ENCODE measurements at places on chromosomes 3 and 15.

DNA sequence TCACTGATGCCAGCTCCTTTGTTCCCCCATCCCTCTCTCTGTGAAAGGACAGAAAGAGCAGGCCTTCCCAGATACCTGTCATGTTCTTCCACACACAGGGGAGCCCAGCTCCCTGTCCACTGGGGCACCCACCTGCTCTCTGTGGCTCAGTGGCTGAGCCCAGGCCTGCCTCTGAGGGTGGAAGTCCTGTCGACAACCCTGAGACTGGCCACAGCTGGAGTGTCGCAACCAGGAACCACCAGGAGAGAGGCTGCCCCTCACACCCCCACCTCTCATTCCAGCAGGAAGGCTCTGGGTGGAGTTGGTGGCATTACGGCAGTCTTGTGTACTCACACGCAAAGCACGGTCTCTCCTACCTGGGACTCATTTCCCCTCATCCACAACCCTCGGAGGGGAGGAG is 66.3 kb downstream of the MEGF11 start:
- no peak for DNase-seq

GRCh38 chr3:106428565-106428994 is 559.8 kb upstream of the CBLB start:
- no peak for DNase-seq

- no peak for DNase-seq
Measured at GRCh38 chr15:70762469-70763119, 764 bp downstream of the UACA start.

DNA sequence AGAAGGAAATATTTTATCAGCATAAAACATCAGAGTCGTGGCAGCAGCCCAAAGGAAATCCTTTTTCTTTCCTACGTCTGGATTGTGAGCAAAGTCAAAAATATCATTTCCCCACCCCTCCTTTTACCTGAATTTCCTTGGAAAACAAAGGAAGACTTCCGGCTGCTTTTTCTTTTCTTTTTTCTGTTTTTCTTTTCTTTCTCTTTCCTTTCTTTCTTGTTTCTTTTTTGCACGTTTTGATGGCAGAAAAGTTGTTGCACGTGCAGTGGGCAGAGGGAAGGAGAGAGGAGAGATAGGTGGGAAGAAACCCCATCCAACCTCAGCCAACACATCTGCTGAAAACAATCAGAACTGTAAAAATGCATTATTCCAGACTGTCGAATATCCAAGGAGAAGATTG is 544 bp upstream of the MYO1E start:
- DNase-seq: no peak

GRCh38 chr3:53062905-53063304 is 17.0 kb upstream of the SFMBT1 start:
- no peak for DNase-seq

Measured in stimulated activated CD8-positive, alpha-beta memory T cell treated with anti-CD3 and anti-CD28 coated beads, Interleukin-15, amount 100 ng/mL, for 1 hour (primary cell).